Activated T-helper 1 cell treated with anti-CD3 and anti-CD28 coated beads, Interleukin-12 subunit alpha, Interleukin-12 subunit beta, Interleukin-2, Interleukin-4 antibody, amounts not matched to agents 30 ng/mL and 10 ng/mL and 1 ng/mL, durations not matched to agents 14 hours and 24 hours and 36 hours (primary cell): ENCODE measurements at places on chromosomes 4 and X. TPM values are rescaled to one million over a fixed set of nuclear protein-coding genes. Genes with fewer than 3 reads are reported as not detected.

The BTK gene
- total RNA-seq: not detected in 2 replicates

The CT55 gene
- total RNA-seq: not detected in 2 replicates

- DNase-seq: no peak
These were observed 42.1 kb downstream of the TEX13B start for GRCh38 chrX:107940095-107940494.

DNA sequence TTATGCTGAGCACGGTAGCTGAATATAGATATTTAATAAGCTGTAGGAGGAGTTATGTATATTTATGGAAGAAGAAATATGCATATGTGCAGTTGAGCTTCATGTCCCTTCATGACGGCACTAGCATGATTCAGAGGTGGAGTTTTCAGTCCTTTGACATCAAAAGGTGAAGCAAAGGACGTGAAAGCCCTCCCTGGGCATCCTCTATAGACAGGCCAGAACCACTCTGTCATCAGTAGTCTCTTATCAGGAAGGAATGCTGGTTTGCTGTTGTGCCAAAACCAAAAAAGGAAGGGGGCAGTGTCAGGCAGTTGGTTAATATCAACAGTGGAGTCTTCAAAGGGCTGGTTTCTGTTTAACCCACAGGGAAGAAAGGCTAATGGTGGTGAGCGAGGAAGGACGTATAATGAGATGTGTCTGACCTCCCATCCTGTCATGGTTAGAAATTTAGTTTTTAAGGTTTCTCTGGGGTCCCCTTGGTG, 23.5 kb upstream of the IL2 start:
- DNase-seq: no peak

- DNase-seq: no peak
These were observed 854 bp downstream of the RNF113A start for GRCh38 chrX:119870626-119871131.

- DNase-seq: no peak
These were observed 77.0 kb upstream of the SPRY1 start for GRCh38 chr4:123319639-123320038.

- no peak for DNase-seq
These were observed 958 bp downstream of the CUL4B start for GRCh38 chrX:120559804-120560203.

- DNase-seq: no peak
These were observed 21.1 kb downstream of the TEC start for GRCh38 chr4:48248559-48248953.

DNA sequence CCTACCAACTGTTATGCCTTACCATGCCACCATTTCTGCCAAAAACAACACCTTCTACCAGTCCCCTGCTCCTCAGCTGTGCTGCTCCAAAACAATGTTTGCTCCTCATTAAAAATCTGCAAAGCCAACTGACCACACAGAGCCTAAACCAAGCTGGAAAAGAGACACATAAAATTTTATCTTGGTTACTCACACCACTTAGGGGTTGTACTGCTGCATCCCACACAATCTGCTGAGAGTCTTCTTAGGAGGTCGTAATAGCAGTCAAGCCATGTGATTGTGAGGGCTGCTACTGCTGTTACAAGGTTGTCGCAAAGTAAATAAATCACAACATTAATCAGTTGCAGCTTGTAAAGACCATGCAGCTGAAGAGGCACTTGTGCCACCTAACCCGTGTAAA, 607.4 kb upstream of the FAM241A start:
- DNase-seq: no peak

DNA sequence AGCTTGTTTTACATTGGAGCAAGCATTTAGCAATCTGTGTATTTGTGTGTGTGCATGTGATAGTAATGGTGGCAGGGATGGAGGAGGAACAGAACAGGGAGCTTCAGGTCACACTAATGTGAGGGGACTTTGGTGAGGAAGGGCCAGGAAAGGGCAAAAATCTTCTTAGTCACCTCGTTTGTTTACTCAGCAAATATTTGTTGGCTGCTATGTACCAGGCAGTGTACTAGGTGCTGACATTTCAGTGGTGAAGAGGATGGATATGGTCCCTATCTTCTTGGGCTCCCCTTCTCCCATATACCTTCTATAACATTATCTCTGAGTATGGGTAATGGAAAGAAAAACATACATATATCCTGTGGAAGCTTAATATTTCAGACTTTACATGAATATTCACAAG, 48.5 kb upstream of the HDAC8 start:
- no peak for DNase-seq

GRCh38 chrX:125005863-125006262, 313.8 kb upstream of the TEX13C start:
- DNase-seq: no peak

DNA sequence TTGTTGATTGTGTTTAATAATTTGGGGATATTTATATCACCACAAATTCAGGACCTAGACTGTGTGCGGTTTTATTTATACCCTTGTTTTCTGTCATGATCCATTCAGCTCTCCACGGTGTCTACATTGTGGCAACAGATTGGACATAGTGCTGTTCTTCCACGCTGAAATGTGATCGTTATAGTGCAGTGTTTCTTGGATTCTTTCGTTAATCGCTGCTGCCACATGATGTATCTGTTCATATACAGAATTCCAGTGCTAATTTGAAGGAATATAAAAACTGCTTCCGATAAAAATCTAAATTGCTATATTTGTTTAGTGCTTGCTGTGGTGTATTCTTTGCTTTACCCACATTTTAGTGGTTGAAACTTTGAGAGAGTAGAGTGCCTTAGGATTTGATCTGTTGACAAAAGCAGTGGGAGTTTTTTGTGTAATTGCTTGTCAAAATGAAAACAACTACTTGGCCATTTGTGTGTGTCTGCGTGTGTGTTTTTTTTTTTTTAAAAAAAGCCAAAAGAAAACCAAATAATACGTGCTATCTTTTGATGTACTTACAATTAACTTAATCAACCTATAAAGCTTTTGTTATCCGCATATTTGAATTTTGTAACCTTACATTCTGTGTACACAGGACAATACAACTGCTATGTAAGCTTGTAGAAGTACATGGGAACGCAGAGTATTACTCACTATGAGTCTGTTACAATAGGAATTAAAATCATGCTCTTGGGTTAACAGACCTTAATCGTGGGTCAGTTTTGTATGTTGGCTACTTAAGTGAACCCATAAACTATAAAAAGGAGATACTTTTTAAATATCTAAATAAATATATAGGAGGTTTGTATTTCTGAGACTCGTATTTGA, 353.3 kb downstream of the ARHGAP24 start:
- no peak for DNase-seq

DNA sequence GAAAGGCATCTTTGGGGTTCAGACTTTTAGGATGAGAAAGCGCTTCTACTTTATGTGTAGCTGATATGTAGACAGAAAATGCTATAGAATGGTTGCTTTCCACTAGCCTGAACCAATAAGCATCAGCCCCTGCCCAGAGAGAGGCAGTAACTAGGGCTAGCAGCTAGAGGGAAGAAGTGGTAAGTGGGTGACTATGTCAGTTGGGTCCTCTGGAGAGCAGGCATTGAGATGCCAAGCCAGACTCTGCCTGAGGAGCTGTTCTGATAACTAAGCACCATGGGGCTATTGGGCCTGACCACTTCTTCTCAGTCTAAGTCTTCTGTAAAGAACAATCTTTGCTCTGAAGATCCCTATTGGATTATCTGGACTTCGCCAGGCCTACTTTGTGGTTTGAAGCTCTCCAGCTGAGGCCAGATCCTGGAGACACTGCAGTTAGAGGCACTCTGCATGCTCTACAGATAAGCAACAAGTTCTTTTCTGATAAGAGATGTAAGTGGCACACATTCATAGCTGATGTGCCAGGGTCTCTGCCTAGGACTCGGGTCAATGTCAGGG, 146.1 kb downstream of the RBM46 start:
- no peak for DNase-seq

- DNase-seq: no peak
These were observed 1443.5 kb upstream of the IGFBP7 start for GRCh38 chr4:58553679-58554078.

DNA sequence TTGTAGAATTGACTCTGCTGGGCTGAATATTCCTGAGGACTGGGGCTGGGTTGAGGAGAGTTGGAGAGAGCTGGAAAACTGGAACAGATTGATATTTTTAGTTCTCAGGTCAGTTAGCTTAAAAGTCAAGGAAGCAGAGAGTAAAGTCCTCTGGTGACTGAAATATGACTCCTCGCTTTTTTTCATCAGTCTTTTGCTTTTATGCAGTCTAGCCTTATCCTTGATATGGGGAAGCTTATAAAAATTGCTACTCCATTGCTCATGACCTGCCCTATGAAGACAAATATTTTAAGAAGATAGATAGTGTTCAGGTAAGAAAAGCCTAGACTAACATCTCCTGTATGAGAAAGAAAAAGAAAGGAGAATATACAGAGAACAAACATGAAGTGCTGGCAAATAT, 152.7 kb downstream of the C4orf33 start:
- DNase-seq: no peak

DNA sequence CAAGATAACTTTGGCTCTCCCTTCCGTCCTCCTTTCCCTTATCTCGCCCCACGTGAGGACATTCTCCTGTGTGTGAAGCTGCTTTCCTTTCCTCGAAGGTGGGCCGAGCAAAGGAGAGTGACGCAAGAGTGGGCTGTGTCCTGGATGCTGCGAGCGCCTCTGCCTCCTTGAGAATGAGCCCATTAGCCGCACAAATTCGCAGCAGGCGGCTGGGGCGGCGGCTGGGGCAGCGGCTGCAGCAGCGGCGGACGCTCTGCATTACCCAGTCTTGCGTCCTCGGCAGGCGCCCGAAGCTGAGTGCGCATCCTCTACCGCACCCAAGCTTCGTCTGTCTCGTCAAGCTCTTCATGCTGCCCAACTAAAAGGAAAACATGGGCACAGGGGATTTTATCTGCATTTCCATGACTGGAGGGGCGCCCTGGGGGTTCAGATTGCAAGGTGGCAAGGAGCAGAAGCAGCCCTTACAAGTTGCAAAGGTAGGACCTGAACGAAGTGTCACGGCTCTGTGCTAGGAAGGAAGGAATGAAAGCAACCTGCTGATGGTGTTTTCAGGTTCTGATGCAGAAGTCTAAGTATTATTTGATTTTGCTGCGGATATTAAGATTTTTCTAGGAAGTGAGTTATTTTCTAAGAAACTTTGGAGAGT, at the start of gene SYNPO2:
Gene SYNPO2, plus strand, starts transcription at position 189 of the 646 bp plus-strand sequence. Its CDS starts 183 bp downstream, at position 372.
- DNase-seq: peak; percentile 21
